Stimulated activated CD4-positive, alpha-beta T cell treated with anti-CD3 and anti-CD28 coated beads, Interleukin-12 subunit alpha, Interleukin-12 subunit beta, amount 100 ng/mL, for 4 hours (primary cell): ENCODE measurements at places on chromosomes 2 and 18.

DNA sequence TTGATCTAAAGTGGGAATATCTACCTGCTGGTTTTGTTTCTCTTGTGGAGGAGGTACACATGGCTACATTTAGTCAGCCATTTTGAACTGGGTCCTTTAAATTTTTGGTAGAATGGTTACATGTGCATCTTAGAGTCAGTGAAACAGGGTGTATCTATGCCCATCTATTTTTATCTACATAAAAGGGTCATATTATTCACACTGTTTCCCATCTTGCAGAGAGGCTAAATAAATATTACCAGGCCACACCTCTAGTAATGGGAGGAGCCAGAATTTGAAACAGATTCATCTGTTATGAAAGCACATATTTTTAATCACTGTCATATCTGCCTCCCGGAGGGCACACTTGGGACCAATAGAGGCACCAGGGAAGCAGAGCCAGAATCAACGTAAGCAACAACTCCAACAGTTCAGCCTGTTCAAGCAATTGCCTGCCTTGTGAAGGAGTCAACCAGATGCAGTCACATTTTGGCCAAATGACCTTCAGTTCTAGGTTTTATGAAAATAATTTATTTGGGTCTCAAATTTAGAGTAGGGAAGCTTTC is 376.8 kb downstream of the TSN start:
- no peak for DNase-seq

DNA sequence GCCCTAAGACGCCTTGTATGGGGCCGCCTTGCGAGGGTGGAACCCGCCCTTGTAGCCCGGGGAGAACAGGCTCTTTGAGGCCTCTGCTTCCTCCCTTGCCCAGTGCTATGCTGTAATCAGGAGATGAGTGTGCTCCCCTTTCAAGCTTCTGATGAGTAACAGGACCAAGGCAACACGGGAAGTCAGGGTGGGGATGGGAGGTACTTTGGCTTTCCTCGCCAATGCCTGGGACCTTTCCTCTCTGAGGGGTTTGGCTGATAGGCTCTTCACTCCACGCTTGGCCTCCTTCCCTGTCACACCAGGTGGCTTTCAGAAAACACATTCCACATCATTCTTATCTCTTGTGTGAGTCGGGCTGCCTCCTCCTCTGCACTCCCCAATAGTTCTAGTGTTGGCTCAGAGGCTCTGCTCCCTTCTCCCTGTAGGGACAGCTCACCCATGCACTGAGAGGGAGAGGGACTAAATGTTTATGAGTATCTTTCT is 223.7 kb upstream of the TRIB2 start:
- DNase-seq = peak; percentile 23

GRCh38 chr2:79669714-79670113 is 156.9 kb downstream of the CTNNA2 start:
- no peak for DNase-seq

- no peak for DNase-seq
Measured at GRCh38 chr2:202114795-202115194, 41.7 kb downstream of the KIAA2012 start.

DNA sequence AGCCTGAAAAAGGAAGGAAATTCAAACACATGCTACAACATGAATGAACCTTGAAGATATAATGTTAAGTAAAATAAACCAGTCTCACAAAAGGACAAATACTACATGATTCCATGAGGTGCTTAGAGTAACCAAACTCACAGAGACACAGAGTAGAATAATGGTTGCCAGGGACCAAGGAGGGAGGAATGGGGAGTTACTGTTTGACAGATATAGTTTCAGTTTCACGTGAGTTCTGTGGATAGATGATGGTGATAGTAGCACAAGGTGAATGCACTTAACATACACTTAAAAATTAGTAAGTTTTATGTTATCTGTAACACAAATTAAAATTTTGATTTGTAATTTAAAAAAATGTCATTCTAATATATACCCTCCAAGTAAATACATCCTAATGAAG is 106.9 kb upstream of the ACVR1C start:
- no peak for DNase-seq

DNA sequence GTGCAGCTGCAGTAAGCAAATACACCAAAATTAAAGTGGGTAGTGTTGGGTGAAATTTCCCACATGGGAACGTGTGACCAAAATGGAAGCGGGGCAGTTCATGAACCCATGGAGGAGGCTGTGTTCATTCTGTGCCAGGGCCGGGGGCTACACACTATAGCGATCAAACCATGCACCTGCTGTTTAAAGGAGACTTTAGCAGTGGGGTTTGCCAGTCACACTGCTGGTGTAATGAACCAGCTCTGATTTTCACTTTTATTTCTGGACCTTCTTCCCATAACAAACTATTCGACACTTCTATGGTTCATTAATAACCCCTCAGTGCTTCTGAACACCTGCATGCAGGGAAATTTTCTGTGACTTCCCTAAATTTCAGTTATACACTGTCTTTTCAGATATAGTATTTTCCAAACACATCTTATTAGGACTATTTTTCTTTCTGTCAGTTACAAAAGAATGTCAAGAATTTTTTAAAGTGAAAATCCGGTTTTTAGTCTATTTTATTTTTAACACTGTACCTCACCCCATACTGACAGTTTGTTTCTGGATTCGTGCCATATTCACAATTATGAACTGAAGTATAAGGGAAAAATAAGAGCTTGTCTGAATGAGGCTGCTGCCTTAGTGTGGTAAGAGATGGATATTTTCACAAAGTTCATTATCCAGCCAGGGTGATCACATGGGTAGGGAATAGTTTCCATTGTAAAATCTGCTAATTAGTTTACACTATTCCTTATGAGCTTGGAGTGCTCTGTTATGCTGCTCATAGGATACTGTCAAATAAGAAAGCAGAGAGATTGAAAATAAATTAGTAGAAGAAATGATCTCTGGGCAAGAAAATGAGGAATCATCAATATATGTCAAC is 111.3 kb upstream of the CAVIN2 start:
- no peak for DNase-seq

DNA sequence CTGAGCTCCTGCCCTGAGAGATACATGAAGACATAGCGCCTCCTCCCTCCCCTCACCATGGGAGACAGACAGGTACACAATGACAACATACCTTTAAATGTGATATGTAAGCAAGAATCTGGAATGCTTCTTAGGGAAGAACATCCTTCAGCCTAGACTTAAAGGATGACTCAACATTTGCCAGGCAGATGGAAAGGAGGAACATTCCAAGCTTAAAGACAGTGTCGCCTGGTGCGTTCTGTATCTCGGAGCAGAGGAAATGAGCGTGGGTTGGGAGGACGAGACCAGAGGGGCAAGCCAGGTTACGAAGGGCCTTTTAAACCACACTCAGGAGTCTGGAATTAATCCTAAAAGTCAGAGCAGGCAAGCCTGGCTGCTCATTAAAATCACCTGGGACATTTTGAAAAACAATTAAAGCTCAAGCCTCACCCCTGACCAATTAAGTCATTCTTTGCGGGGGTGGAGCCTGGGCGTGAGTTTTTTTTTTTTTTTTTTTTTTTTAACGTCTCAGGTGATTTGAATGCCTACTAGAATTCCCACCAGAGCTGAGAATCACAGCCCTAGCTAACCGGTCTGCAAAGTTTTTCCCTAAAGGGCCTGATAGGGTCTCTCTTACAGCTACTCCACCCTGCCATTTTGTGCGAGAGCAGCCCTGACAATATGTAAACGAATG is 131.2 kb upstream of the SEC11C start:
- no peak for DNase-seq

DNA sequence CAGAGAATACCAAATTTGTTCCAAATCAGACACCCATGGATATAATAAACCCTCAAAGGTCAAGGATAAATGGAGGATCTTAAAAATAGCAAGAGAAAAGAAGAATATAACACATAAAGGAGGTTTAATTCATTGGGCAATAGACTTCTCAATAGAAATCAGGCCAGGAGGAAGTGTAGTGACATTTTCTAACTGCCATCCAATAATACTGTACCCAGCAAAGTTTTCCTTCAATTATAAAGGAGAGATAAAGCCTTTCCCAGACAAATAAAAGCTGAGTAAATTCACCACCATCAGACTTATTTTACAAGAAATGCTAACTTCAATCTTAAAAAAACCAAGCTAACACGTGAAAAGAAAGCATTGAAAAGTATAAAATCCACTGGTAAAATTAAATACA is 121.6 kb downstream of the MSTN start:
- no peak for DNase-seq

DNA sequence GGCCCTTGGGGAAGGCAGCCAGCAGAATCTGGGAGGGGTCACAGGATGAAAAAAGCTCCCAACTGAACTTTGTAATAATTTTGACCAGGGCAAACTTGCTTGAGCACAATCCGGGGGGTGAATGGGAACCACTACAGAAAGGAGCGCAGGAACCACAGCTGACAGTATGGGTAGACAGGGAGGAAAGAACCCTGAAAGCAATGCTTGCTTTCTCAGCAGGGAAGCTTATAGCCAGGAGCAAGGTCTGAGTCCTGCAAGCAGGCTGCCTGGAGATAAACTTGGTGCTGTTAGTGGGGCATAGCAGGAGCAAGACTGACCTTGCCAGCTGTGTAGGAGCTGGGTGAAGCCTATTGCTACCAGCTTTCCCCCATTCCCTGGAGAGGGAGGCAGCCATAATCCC is 195.2 kb downstream of the MTCL1 start:
- no peak for DNase-seq

GRCh38 chr2:1661891-1662605 is 82.3 kb downstream of the PXDN start:
- DNase-seq = no peak

- no peak for DNase-seq
Measured at GRCh38 chr2:157559061-157559460, 69.6 kb downstream of the ACVR1C start.

DNA sequence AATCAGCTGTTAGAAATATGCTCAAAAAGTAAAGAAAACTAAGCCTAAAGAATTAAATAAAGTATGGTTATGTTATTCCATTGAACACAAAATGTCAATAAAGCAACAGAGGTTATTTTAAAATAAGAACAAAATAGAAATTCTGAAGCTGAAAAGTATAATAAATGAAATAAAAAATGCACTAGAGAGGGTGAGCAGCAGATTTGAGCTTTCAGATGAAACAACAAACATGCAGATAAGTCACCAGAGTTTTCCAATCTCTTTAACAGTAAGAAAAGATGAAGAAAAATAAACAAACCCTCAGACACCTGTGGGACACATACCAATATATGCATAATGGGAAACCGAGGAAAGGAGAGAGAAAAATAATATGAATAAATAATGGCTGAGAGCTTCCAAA is 70.3 kb upstream of the SLC9A2 start:
- no peak for DNase-seq

- no peak for DNase-seq
Measured at GRCh38 chr2:143840601-143841000, 679.3 kb downstream of the ZEB2 start.

GRCh38 chr18:63061303-63061702 is 258.3 kb downstream of the BCL2 start:
- DNase-seq = no peak

DNA sequence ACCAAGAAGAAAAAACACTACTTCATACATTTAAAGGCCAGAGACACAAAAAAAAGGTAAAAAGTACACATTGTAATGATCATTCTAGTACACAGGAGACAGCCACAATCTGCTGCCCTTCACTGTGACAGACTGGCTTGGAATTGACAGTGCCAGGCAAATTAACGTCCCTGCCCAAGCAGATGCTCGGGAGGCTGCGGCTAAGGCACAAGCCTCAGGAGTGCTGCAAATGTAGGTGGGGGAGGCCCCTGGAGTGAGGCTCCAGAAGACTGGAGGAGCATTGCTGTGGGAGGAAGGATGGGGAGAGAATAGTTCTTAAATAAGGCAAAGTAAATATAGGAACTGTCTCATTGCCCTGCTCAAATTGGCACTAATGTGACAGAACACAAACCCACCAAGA is 18.6 kb downstream of the ERCC3 start:
- no peak for DNase-seq

GRCh38 chr2:9998916-9999654 is 44.3 kb upstream of the KLF11 start:
- no peak for DNase-seq

DNA sequence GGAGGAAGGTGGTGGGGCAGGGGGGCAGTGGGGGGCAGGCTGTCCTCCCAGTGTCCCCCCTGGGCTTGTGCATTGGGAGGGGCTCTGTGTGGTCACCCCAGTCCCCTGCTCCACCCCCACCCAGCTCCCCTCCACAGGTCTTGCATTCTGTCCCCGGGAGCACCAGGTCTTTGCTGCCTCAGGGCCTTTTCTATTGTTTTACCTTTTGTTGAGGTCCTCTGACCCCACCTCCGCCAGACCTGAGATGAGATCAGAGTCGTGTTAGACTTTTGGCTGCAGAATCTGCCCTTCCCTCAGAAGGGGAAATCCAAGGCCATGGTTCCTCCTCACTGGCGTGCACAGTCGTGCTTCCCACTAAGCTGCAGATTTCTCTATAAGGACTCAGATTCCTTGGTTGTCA is 20.8 kb downstream of the ATG4B start:
- DNase-seq = no peak

DNA sequence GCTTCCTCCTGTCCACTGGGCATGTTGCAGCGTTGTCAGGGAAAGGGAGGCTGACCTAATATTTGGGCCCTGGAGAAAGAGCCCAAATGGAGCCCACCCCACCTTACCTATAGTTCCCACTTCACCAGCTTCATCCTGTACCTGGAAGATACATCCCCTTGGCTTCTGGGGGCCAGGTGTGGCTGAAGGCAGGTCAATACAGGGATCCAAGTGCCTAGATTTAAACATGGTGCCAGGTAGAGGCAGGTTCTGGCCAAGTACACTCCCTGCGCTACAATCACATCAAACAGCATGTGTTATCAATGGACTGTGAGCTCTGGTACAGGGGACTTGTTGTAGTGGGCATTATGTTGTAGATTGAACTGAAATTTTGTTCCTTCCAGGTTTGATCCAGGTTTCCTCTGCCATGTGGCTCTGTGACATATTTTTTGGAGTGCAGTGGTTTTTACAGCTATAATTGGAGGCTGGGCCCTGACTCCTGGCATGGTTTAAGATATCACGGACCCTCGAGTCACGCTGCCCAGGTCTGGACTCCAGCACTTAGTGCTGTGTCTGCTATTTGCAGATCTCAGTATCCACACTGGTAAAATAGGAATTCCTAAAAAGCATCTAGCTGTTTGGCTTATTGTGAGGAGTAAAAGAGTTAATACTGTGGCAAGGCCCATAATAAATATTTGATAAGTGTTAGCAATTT is 23.8 kb downstream of the MYCN start:
- DNase-seq = no peak

GRCh38 chr18:31801078-31801477 is 40.4 kb upstream of the SLC25A52 start:
- DNase-seq = no peak

GRCh38 chr18:13545955-13546354 is 180.4 kb downstream of the FAM210A start:
- no peak for DNase-seq

DNA sequence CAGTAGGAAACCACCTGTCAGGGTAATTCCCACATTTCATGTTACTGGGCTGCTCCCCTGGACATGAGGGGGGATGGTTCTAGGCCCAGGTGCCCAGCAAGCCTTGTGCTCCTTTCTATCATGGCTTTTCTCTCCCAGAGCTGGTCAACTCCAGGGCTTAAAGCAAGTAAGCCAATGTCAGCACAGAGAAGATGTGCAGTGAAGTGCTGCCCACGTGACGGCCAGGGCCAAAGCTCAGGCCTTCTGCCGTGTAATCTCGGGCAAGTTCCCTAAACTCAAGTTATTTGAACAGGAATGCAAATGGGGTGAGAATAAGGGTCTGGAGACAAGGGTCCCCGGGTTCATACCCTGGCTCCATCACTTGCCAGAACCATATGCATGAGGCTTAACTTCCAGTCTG is 16.5 kb downstream of the SFXN5 start:
- no peak for DNase-seq

- no peak for DNase-seq
Measured at GRCh38 chr2:60547841-60548240, 5.6 kb downstream of the BCL11A start.
